ENCODE measurements at places on chromosomes 1 and 21.

DNA sequence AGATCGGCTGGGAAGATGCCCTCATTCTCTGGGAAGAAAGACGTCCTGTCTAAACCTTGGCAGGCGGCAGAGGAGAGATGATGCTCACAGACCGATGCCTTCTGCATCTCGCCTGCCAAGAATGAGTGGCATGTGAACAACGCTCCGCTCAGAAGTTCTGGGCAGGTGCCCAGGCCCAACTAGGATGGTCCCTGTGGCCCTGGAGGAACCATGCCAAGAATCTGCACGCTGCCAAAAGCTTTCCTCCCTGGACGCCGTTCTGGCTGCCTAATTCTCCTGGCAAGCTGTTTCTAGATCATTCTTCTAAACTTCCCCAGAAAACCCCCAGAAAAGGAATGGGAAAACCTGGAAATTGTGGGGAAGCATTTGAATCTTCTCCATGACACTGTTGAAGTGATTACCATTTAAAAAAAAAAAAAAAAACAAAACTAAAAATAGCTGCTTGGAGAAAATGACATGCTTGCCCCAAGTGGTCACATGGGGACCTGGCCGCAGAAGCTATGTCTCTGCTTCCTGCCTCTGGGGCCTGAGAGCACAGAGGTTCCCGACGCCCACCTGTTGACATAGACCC, 440.9 kb downstream of the PRDM2 start:
- DNase-seq = no peak

DNA sequence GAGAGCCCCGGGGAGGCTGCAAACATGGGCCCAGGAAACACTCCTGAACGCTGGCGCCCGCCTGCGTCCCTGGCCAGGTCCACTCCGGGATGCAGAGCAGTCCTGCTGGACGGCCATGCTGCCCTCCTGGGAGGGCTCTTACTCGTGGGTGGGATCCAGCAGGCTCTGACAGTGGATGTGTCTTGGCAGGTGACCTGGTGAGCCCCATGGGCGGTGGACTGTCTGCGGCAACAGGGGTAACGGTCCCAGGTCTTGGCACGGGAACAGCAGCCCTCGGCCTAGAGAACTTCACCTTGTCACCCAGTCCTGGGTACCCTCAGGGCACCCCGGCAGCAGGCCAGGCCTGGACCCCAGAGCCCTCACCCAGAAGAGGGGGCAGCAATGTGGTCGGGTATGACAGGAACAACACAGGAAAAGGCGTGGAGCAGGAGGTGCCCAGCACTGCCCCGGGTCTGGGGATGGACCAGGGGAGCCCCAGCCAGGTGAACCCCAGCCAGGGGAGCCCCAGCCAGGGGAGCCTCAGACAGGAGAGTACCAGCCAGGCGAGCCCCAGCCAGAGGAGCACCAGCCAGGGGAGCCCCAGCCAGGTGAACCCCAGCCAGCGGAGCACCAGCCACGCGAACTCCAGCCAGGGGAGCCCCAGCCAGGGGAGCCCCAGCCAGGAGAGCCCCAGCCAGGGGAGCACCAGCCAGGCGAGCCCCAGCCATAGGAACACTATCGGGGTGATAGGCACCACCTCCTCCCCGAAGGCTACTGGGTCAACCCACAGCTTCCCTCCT, 39.8 kb downstream of the UMODL1 start:
- no peak for DNase-seq

DNA sequence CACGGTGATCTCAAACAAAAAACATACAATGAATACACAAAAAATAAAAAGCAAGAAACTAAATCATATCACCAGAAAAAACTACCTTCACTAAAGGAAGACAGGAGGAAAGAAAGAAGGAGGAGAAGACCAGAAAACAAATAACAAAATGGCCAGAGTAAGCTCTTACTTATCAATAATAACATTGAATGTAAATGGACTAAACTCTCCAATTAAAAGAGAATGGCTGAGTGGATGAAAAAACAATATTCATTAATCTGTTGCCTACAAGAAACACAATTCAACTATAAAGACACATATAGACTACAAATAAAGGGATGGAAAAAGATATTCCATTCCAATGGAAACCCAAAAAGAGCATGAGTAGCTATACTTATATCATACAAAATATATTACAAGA, 27.2 kb downstream of the LRIF1 start:
- no peak for DNase-seq

DNA sequence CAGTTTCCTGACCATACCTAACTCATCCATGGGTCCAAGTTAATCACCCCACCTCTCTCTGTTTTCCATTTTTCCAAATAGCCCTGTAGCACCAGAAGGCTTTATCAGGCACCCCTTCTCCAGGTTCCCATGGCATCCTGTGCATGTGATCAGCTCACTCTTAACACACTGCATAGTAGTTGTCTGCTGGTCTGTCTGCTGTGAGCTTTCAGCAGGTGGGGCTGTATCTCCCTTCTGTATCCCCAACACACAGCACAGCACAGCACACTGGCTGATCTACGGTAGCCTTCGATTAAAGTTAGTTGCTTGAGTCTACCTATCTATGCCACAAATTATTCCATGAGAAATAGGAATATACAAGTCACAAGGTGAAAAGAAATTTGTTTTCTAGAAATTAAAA, 54.3 kb upstream of the C1orf198 start:
- no peak for DNase-seq

DNA sequence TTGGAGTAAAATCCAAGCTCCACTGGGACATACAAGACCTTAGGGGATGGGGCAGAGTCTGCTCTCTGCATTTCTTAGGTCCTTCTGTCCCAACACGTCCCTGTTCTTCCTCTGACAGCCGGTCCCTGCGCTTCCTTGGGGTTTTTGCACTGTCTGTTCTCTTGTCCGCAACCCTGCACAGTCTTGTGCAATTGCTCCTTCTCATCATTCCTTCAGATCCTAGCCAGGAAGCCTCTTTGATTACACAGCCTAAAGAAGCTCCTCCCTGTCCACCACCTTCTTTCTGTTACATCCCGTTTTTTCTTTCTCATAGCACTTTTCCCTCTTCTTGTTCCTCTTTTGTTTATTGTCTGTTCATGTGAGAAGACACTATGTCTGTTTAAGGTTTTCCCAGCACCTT, 19.9 kb downstream of the ACOT11 start:
- DNase-seq = no peak

- no peak for DNase-seq
Measured at GRCh38 chr1:37995751-37996345, 6.0 kb upstream of the SF3A3 start.

- no peak for DNase-seq
Measured at GRCh38 chr1:13901039-13901438, 201.1 kb downstream of the PRDM2 start.

DNA sequence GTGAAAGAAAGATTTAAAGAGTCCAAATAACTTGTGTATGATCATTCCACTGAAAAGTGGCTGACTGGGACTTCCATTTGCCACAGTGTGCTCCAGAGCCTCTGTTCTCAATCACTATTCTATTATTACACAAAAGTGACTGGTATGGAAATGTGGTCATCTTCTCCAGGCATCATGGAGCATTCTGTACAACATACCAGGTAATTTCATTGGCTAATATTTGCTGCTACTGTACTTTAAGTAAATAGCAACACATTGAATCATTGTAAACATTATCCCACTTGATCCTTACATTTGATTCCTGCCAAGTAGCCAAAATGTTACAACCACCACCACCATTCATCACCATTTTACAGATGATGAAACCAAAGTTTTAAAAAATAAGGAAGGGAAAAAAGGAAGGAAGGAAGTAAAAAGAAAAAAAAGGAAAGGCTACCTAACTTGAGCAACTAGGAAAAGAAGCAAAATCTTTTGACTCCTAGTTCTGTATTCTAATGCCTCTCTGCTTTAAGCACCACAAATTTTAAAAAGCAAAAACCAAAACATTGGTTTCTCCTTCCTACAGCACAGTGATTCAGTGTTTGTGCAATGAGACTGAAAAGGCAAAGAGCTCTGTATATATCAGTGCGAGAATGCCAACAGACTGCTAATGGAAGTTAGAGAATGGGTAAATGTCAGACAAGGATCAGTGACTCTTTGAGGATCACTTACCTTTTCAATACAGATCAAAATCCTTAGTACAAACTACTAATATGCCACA, 361.4 kb upstream of the PTBP2 start:
- no peak for DNase-seq

DNA sequence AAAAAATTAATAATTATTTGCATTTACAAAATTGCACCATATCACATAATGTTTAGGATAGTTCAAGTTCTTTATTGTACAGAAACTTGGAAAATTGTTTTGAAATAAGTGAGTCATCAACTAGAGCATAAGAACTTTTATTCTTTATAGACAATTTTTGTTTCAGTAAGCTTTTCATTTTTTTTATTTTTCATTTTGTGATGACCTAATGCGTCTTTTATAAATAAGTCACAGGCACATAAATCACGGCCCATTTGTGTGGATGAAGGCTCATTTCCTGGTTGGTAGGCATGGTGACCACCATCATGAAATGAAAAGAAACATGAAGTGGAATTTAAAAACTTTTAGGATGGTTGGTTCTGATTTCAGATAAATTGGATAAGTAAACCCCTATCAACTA, 39.3 kb downstream of the SPAG17 start:
- DNase-seq = no peak

- no peak for DNase-seq
Measured at GRCh38 chr1:68376441-68376840, 73.3 kb downstream of the RPE65 start.

- DNase-seq = no peak
Measured at GRCh38 chr1:168833362-168833761, 104.4 kb upstream of the DPT start.

GRCh38 chr1:36179220-36179600, 23.2 kb downstream of the MAP7D1 start:
- DNase-seq = no peak

- no peak for DNase-seq
Measured at GRCh38 chr1:175072099-175072951, 4.7 kb downstream of the TNN start.

DNA sequence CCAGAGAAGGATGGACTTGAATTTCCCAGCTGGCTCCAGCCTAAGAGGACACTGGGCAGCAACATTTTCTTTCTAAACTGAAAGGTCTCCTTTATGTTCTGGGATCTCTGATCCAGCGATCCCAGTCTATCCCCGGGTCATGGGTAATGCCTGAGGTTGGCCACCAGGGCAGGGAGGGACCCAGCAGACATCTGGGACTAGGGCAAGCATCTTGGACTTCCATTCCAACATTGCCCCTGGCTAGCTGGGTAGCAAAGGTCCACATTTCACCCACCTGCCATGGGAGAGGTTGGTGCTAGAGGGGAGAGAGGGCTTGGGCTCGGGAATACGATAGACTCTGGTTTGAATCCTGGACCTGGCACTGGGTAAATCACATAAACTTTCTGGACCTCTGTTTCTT, 84.6 kb downstream of the LRRN2 start:
- no peak for DNase-seq

DNA sequence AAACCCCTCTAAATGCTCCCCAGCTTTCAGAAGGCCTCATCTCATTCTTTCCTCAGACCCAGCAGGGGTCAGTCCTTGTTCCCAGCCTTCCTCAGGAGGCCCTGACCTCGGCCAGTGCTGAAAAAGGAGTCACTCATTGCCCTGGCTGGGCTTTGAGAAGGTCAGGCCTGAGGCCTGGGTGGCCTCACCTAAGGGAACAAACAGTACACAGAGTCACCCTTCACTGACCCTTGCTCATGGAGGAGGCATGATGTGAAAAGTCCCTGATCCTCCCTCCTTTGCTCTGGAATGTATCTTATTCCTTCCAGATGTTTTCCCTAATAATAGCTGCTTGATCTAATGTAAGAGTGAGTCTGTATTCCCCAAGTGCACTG, 117.7 kb upstream of the SLC44A3 start:
- no peak for DNase-seq

GRCh38 chr1:89712420-89712819, 79.5 kb downstream of the LRRC8C start:
- DNase-seq = no peak

- DNase-seq = peak; percentile 30
Measured at GRCh38 chr1:203324105-203325025, 19.0 kb downstream of the BTG2 start.

DNA sequence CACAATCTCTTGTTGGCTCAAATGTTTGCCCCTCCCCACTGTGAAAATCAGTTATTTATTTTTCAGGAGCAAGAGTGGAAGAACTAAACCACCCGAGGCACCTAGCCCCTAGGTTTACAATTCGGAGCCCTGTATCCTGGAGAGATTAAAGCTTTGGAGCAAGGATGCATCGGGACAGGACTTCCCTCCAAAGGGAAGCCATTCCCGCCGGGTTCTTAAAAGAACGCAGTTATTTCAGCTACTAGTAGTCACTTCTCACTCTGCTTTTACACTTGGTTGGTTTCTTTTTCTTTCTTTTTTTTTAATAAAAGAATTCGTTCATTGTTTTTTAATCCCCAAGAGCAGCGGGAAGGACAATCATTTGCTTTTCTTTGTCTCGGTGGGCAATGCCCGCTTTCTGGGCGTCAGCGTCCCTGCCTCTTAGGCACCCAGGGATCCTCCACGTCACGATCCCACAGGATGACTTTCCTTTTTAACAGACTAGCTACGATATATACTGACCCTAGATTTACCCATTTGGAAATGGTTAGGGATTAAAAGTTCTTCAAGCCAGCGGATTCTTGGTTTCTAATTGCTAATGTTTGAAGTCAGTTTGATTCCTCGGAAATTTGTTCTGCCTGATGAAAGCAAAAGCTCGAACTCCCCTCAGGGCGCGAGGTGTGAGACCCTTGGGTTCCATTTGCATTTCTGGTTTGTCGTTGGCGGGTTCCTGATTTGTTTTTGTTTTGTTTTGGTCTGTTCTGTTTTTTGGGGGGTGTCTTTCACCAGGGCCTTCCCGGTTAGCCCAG, 9.0 kb downstream of the TBX15 start:
- DNase-seq = no peak

GRCh38 chr1:82225421-82226185, 424.9 kb downstream of the ADGRL2 start:
- no peak for DNase-seq

GRCh38 chr1:77355010-77355409, 73.2 kb downstream of the AK5 start:
- no peak for DNase-seq

DNA sequence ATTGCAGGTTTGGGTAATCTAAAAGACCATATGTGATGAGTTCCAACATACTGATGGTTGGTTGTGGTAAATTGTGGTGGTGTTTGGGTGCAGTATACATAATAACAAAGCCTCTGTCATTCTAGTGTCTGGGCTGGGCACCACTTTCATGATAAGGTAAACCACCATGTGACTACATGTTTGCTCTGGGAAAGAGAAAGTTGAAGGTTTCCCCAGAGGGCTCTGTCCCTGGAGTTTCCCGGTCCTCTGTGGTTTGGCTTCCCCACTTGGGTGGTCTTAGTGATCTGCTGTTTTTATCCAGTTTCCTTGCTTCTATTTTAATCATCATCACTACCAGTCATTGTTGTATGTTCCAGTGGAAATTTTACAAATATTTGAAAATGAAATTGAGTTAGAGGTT, 55.9 kb upstream of the TSPAN2 start:
- no peak for DNase-seq

Measured in activated CD4-positive, alpha-beta T cell treated with anti-CD3 and anti-CD28 coated beads, Interleukin-2, amount 50 U/mL, for 24 hours (primary cell).